Gastroesophageal sphincter (tissue), 4 donors: ENCODE measurements at places on chromosomes 2 and 18. TPM values are rescaled to one million over a fixed set of nuclear protein-coding genes. Genes with fewer than 3 reads are reported as not detected.

Gene POTEF
- not detected for total RNA-seq

Gene CPO
- total RNA-seq, result 2.0 TPM

Gene NGEF
- not detected for total RNA-seq

Gene IL18R1
- 14.9 TPM for total RNA-seq

Gene UNC50
- 43.7 TPM for total RNA-seq

Gene FAHD2B
- total RNA-seq, result 15.6 TPM

Gene ITGB6
- total RNA-seq, result 2.2 TPM

Gene TFPI
- 57.9 TPM for total RNA-seq

Gene ANKRD62
- not detected for total RNA-seq

Gene FBXO11
- total RNA-seq, result 45.6 TPM

Gene CNGA3
- total RNA-seq, result 1.1 TPM

Gene SDC1
- total RNA-seq, result 1.1 TPM

Gene BUB1
- total RNA-seq, result 2.3 TPM

Gene ABCB11
- total RNA-seq, result not detected

Gene DSC3
- 17.1 TPM for total RNA-seq

Gene REEP1
- total RNA-seq, result 22.9 TPM

Gene RAX
- total RNA-seq, result not detected

Gene MAP2
- 100.0 TPM for total RNA-seq

Gene ACADL
- total RNA-seq, result 0.58 TPM

Gene CCDC68
- 8.3 TPM for total RNA-seq

Gene EPAS1
- total RNA-seq, result 141 TPM

Gene GCKR
- 0.58 TPM for total RNA-seq

Gene CEBPZOS
- total RNA-seq, result 24.0 TPM

Gene ABCG8
- total RNA-seq, result not detected

Gene HOXD13
- total RNA-seq, result not detected

Gene KCTD1
- 16.8 TPM for total RNA-seq

Gene OTOS
- not detected for total RNA-seq

Gene LDLRAD4
- total RNA-seq, result 62.0 TPM

Gene LGALSL
- 12.8 TPM for total RNA-seq

Gene STK17B
- total RNA-seq, result 14.2 TPM

Gene NOSTRIN
- 22.5 TPM for total RNA-seq

Gene CDH20
- total RNA-seq, result not detected

Gene GREB1L
- total RNA-seq, result 7.4 TPM

Gene MAP3K19
- not detected for total RNA-seq

Gene EFEMP1
- 93.9 TPM for total RNA-seq

Gene CFAP65
- not detected for total RNA-seq

Gene EHD3
- total RNA-seq, result 3.8 TPM

Gene POTEC
- not detected for total RNA-seq

Gene MDH1
- total RNA-seq, result 197 TPM

Gene ORC4
- total RNA-seq, result 72.3 TPM

Gene OXER1
- 1.5 TPM for total RNA-seq

Gene CYTIP
- 3.6 TPM for total RNA-seq

Gene RGPD5
- 17.4 TPM for total RNA-seq

Gene TRPM8
- total RNA-seq, result not detected

Gene STRADB
- total RNA-seq, result 34.9 TPM

Gene SRBD1
- total RNA-seq, result 16.7 TPM

Gene KCNE4
- total RNA-seq, result 22.6 TPM

Gene ASB18
- not detected for total RNA-seq

Gene SNORC
- 0.54 TPM for total RNA-seq

Gene LRP1B
- 20.7 TPM for total RNA-seq

Gene CHRND
- total RNA-seq, result not detected

Gene ST6GAL2
- 2.4 TPM for total RNA-seq

Gene SLC16A14
- total RNA-seq, result 3.0 TPM

Gene SRD5A2
- total RNA-seq, result not detected

Gene GDF7
- 19.9 TPM for total RNA-seq

Gene ZNF396
- total RNA-seq, result 2.9 TPM
